ENCODE measurements at places on chromosomes 16 and 17.

DNA sequence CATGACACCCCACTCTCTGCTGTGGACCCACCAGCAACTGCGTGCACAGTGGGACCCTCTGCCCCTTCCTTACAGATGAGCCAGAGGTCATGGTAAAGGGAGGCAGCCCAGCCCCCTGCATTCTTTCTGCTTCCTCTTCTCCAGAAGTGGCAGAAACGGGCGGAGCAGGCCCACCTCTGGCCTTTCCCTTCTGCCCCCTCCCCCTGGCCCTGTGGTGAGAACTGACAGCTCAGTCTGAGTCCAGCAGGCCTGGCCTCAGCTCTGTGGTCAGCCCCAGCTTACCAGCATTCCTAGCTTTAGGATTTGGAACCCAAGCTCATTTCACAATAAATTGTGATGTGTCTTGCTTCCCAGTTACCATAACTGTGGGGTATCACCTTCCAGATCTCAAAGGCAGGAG, 4.8 kb upstream of the ANKRD11 start:
- no peak for DNase-seq

GRCh38 chr17:64504769-64505339, 1.2 kb downstream of the DDX5 start:
- DNase-seq: no peak

DNA sequence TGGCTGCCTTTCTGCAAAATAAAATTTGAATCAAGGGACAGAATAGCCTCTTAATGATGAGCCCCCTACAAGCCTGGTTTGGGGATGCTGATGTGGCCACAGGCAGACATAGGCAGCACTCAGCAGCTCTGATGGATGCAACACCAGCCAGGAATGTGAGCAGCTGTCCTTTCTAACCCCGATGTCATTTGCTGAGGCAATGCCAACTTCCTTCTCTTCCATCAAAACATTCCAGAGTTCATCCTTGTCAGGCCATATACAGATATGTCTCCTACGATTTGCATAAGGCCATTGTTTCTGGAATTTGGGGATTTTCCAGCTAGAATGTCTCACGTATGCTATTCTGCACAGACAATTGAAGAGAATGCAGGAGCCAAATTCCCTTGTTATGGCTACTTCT, 52.1 kb upstream of the MYOCD start:
- DNase-seq: no peak

GRCh38 chr16:54447576-54448440, 161.2 kb upstream of the IRX3 start:
- DNase-seq: no peak

GRCh38 chr16:89093602-89094251, at the start of gene ACSF3:
ACSF3 (plus strand) TSS chr16:89093852; CDS start chr16:89100682, 6,830 bp downstream.
- peak; percentile 57 for DNase-seq

DNA sequence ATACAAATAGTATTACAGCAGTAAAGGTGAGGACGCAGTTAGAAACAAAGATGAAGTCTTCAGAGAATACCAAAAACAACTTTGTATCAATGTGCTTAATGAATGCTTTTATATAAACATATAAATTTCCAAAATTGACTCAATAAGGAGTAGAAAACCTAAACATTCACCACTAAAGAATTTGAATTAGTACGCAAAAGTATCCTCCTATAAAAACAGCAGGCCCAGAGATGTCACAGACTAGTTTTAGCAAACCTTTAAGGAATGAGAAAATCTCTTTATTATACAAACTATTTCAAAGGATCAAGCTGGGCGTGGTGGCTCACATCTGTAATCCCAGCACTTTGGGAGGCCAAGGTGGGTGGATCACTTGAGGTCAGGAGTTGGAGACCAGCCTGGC, 86.2 kb downstream of the OR1D5 start:
- DNase-seq: no peak

GRCh38 chr17:2867441-2868424, 71.5 kb downstream of the RAP1GAP2 start:
- no peak for DNase-seq

DNA sequence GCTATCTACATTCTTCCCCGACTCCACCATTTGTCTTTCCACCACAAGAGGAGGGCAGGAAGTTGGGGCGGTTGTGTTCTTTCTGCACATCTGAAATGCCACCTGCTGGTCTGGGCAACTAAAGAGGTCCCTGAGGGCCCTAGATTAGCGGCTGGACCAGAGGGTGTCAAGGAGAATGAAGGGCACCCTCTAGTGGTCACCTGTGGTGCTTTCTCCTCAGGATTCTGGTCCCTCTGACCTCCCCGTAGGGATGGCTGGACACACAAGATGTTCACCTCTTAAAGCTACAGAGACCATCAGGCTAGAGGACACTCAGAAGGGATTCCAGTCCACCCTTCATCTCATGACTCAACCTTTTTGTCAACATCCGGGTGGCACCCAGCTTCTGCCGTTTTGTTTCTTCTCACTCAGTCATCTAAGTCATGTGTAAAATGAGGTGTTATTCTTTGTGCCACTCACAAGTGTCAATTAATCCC, 2.9 kb upstream of the SCIMP start:
- DNase-seq: peak; percentile 65

DNA sequence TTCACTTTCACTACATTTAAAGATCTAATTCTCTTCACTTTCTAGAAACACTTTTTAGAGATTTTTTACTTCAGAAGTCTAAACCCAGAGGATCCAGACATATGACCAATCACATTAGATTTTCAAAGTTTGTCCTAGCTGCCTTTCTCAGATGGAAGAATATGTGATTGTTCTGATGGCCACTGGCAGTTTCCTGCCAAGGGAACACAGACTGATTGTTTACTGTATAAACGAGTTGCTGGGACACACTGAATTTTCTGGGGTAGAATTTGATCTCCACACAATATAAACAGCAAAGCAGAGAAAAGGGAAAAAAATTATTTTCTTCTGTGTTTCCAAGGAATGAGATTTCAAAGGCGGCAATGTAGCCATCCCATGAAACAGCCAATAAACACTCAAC, 480.0 kb downstream of the TOX3 start:
- DNase-seq: no peak

- DNase-seq: no peak
These were observed 36.1 kb upstream of the COX10 start for GRCh38 chr17:14033166-14033565.

- DNase-seq: no peak
These were observed 406.3 kb upstream of the RBFOX1 start for GRCh38 chr16:6926341-6926740.

- no peak for DNase-seq
These were observed 381.1 kb downstream of the WWOX start for GRCh38 chr16:78480588-78480987.

DNA sequence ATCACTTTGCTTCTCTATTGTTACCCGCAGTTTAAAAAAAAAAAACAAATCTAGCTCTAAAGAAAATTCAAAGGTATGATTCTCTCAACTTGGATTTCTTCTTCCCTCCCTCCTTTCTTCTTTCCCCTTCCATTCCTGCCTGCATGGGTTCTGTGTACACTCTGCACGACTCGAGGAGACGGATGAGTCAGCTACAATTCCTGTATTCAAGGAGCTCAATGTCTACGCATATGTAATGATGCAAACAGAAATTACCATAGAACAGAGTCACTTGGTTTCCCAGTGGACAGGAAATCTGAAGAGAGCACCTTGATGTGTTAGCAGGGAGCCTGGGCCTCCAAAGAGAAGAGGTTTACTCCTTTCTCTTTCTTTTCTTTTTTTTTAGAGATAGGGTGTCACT, 92.3 kb downstream of the VPS53 start:
- DNase-seq: no peak

GRCh38 chr16:67857547-67858233, 10.2 kb upstream of the CENPT start:
- DNase-seq: peak; percentile 87

- DNase-seq: no peak
These were observed 2.7 kb downstream of the KRT35 start for GRCh38 chr17:41478237-41478636.

GRCh38 chr17:66087073-66087472, 104.9 kb downstream of the CEP112 start:
- DNase-seq: no peak

GRCh38 chr17:49574323-49574781, 1.3 kb upstream of the NXPH3 start:
- no peak for DNase-seq

DNA sequence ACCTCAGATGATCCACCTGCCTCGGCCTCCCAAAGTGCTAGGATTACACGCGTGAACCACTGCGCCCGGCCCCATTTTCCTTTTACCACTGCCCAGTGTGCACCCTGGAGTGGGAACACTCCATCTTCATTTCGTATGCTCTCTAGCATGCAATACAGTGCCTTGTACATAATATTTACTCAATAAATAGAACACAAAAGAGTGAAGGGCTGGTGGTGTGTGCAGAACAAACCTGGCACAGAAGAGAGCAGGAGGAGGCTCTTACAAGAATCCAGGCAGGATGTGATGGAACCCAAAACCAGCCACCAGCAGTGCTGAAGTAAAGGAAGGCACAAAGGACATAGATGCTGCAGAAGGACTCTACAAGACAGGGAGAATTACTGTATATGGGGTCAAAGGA, 7.3 kb downstream of the KRT37 start:
- DNase-seq: no peak

GRCh38 chr16:89498839-89499238, 8.5 kb upstream of the ANKRD11 start:
- DNase-seq: no peak

DNA sequence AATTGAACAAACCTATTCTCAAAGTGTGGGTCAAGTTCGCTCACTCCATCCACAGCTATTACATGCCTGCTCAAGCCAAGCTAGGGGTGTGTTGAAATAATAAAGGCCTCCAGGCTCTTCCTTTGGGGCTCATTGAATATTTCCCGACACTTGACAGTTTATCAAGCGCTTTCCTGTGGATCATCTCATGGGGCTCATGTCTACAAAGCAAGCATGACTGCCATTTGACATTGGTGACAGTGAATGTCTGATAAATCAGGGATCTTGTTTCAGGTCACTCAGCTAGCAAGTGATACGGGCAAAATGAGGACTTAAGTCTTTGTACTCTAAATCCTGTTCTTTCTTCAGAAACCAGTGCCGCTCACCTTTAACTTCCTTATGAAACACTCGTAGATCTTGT, 542.6 kb downstream of the TOX3 start:
- no peak for DNase-seq

DNA sequence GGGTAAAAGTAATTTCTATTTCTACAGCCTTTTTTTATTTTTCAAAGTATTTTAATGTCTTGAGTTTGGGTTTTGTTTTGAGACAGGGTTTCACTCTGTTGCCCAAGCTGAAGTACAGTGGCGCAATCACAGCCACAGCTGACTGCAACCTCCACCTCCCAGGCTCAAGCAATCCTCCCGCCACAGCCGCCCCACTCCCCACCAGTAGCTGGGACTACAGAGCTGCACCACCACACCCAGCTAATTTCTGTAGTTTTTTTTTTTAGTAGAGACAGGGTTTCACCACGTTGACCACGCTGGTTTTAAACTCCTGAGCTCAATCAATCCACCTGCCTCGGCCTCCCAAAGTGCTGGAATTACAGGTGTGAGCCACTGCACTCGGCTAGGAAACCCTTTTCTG, 44.0 kb downstream of the TUBD1 start:
- no peak for DNase-seq

Data from CD4-positive, alpha-beta T cell treated with Interleukin-4 for 4 hours (primary cell).